Heart left ventricle (tissue), 16 donors: ENCODE measurements at places on chromosomes 6 and 20. TPM values are rescaled to one million over a fixed set of nuclear protein-coding genes. Genes with fewer than 3 reads are reported as not detected.

RFX6 gene
- total RNA-seq, result not detected

TNFRSF6B gene
- 0.42 TPM for total RNA-seq

DNA sequence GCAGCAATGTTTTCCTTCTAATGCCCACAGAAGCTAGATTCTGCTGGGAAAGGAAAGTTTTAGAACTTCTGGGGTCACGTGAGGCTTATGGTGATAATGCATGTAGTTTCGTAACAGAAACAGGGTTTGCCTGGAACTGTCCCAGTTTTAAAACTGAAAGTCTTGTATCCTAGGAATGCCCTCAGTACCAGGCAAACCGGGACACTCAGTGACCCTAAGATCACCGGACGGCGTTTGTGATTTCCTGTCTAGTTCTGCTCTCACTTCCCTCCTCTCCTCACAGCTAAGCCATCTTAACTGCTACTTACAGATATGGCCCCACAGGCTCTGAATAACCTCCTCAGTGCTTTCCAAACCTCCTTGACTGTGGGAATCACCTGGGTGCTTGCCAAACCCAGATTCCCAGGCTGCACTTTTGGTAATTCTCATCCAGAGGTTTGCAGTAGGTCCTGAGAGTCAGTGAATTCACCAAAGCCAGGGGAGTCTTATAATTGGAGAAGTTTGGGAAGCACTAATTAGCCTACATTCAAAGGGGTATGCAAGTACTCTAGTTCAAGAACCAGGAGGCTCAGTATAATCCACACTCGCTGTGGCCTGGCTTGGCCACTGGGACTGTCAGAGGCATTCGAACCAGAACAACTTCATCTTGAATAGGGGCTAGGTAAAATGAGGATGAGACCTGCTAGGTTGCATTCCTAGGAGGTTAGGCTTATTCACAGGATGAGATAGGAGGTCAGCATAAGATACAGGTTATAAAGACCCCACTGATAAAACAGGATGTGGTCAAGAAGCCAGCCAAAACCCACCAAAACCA, 231.6 kb upstream of the MYLIP start:
- H3K36me3 ChIP-seq, result no peaks in the 10 kb centered on the region
- no peaks in the 10 kb centered on the region for H3K27me3 ChIP-seq
- no peak for DNase-seq

DNA sequence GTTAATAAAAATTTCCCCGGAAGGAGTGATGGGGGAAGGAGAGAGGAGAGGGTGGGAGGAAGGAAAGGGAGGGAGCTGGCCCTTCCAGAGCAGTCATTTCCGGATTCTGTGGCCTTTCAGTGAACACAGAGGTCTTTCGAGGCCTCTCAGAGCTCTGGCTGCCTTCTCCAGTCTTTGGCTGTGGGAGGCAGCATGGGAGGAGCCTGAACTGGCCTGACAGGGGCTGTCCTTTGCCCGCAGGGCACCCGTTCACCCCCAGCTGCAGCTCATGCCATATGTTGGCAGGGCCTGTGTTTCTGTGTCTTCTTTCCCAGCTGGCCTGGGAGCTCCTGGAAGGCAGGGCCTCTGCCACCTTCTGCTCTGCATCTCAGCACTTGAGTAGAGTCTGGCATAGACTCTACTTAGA, 95.5 kb downstream of the PPP1R14C start:
- H3K4me3 ChIP-seq, result no peak overlapping the region
- H3K36me3 ChIP-seq, result no peaks in the 10 kb centered on the region
- H3K27me3 ChIP-seq, result no peaks in the 10 kb centered on the region
- H3K27ac ChIP-seq, result peak overlapping the region; percentile 49
- H3K4me1 ChIP-seq, result peaks cover 8% of the 10 kb centered on the region
- peak; percentile 81 for DNase-seq

LY6G6D gene
- total RNA-seq, result not detected

GRCh38 chr6:112253841-112254816, at the start of gene LAMA4:
Gene LAMA4 (minus strand): TSS chr6:112254567. CDS start chr6:112254150, 417 bp downstream.
- peak within 1 kb of the TSS; percentile 53 for H3K4me3 ChIP-seq
- peak within 1 kb of the TSS; percentile 97 for H3K27ac ChIP-seq

- no peak overlapping the region for H3K27ac ChIP-seq
- peaks cover 48% of the 10 kb centered on the region for H3K27me3 ChIP-seq
- H3K36me3 ChIP-seq, result no peaks in the 10 kb centered on the region
- H3K4me3 ChIP-seq, result no peak overlapping the region
Measured at GRCh38 chr20:58148891-58149290, 79.6 kb downstream of the ANKRD60 start.

DNA sequence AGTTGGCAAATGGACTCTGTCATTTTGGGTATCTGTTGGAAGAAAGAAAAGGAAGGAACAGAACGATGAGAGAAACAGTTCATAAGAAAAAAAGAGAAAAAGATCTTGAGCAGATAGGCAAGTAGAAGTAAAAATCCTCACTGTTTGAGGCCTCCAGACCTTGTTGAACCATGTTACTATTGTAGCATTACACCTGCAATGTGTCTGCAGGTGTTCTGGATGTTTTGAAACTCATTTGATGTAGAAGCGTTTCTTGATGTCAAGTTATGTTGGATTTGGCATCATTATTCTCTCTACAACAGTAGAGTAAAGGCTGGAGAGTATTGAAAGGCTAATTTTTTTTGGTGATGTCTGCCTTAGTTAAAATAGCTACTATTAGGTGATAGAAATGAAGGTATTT, 108.7 kb downstream of the CARMIL1 start:
- peaks cover 14% of the 10 kb centered on the region for H3K4me1 ChIP-seq
- no peak overlapping the region for H3K4me3 ChIP-seq
- H3K27ac ChIP-seq, result no peak overlapping the region
- no peaks in the 10 kb centered on the region for H3K27me3 ChIP-seq

KHDC1 gene
- not detected for total RNA-seq
